ENCODE measurements at places on chromosomes 3 and 15.

- DNase-seq: no peak
Observed at GRCh38 chr3:133937756-133938601, 42.3 kb upstream of the RAB6B start.

DNA sequence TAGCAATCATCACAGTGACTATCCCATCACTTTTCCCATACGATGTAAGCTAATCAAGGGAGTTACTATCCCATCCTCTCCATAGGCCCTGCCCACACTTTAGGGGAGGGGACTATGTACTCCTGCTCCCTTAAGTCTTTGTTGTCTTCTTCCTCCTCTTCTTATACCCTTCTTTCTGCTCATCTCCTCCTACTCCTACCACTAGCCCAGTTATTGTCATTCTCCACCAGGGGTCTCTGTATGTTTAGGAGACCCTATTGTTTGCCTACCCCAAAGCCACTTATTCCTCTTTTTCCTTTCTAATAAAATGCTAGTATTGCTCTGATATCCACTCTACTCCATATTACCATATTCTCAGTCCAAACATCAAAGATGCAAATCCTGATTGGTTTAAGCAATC lies 27.8 kb downstream of the STAC start:
- DNase-seq: no peak

DNA sequence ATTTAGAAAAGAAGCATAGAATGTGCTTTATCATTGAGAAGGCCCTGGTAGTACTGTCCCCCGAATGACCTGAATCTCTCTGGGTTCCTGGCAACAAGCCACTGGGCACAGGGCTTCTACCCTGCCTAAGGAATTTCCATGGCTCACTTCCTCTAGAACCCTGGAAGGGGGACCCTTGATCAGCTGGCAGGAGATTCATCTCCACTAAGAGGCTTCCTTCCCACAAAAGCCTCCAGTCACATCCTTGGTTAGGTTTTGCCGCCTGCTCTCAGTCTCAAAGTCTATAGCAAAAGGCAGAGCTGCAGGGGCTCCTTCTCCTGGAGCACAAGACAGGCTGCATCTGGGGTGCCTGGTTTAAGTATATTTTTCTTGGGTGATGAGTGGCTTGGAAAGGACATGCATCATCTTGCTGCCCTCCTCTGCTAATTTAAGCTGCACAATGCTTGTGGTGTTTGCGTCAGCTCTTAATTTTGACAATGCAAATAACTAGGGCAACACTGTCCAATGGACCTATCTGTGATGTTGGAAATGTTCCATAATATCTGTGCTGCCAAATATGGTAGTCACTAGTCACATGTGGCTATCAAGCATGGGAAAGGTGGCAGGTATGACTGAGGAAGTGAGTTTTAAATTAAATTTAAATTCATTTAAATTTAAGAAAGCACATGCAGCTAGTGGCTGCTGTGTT lies 33.4 kb upstream of the RARRES1 start:
- no peak for DNase-seq

GRCh38 chr3:22684739-22685138 lies 518.4 kb upstream of the UBE2E2 start:
- DNase-seq: no peak

- no peak for DNase-seq
Observed at GRCh38 chr3:11541321-11542303, 102.1 kb downstream of the VGLL4 start.

DNA sequence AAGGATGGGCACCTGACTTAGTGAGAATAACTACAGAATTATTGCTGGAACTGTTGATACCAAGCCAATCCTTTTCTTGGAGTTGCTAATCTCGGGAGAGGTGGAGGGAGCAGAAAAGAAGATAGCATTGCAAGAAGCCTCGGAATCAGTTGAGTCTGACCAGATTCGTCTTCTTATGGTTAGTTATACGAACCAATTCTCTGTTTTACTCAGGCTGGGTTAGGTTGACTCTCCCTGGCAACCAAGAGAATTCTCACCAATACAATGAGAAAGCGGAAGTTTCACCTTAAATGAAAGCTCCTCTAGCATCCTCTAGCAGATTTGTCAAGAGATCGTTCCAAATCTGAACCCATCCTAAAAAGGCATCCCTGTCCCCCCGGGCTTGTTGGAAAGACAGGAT lies 43.5 kb upstream of the UBE2E1 start:
- DNase-seq: peak; percentile 17

DNA sequence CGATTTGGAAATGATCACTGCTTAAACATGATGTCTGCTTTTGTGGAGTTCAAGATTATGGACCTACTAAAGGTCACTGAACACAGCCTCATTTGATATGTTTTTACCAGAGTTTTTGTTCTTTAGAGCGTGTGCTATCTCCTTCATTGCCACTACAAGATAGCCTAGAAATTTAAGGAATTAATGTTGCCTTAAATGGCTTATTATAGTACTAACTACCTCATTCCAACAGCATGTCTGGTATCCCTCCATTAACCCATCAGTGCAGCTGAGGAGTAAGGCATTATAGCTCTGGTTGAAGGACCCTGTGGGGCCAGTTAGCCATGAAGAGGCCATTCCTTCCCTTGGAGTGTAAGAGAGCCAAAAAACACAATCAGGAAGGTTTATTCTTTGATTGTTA lies 2.3 kb upstream of the FAM43A start:
- DNase-seq: no peak

DNA sequence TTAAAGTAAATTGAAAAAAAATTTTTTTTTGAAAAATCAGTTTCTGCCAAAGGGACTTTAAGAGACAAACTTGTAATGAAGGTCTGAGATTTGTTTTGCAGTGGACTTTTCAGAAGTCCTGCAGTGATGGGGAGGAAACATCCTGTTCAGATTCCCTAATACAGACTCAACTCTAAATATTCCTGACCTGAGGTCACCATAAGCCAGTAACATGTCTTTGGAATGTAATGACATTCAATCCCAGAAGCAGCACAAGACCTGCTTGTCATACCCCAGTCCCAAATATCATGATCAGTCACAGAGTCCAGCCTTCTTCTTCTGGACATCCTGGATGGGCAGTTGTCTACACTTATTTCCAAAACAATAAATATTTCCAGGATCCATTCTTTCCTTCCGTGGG lies 53.6 kb downstream of the TMEM39A start:
- DNase-seq: no peak

- no peak for DNase-seq
Observed at GRCh38 chr3:154552338-154552737, 122.3 kb upstream of the GPR149 start.

- DNase-seq: no peak
Observed at GRCh38 chr3:124322966-124323365, 331.0 kb upstream of the ROPN1 start.

GRCh38 chr15:91769894-91770293 lies 83.6 kb upstream of the SLCO3A1 start:
- DNase-seq: no peak

DNA sequence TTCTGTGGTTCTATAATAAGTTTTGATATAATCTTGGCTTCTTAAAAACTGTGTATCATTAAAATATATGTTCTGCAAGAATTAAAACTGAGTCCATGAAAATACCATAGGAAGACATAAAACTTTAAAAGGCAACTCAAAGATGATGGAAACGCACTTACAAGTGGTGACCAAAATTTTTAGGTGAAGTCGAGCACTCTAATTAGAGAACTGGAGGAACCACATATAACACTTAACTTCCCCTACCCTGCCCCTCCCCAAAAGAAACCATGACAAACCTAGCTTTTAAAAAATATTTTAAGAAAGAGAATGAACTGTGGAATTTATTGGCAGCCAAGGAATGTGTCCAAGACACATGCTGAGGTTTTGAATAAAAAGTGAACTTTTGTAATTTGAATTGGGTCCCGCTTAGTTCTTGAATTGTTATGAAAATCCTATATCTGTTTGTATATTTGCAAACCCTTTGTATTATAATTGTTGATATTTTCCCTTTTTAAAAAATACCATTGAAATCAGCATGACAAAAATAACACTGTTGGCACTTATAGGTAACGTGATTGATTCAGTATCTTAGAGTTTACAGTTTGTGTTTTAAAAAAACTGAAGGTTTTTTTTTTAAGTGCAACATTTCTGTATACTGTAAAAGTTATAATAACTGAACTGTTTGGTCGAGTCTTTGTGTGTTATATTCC lies 7.7 kb downstream of the NR2F2 start:
- no peak for DNase-seq

- no peak for DNase-seq
Observed at GRCh38 chr3:99648516-99648915, 10.1 kb downstream of the COL8A1 start.

DNA sequence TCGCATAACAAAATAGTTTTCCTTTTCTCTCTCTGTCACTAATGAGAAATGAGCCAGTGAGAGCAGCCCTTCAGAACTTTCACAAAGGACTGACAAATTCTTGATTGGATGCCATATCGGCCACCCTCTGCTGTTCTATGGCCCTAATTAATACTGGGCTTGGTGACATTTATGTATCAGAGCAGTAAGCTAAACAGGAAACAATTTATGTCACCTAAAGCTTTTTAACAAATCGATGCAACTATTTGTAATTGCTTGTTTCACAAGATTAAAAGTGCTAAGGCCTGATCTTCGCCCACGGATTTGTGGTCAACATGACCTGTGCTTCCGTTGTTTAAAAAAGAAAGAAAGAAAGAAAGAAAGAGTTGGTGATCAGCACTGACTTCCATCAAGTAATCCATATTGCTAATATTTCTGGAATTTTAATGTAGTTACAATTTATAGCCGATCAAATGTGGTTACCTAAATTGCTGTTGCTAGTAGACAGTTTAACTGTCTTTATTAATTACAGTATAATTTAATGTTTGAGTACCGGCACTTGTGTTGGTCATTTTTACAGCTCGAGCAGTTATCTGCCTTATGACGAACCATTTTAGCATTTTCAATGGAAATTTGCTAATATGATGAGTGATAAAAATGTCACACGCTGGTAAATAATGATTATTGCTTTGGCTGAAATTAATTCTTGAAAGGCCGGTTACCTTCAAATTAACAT lies 631.3 kb downstream of the FOXP1 start:
- DNase-seq: no peak

GRCh38 chr3:123695731-123696640 lies 111.1 kb upstream of the HACD2 start:
- DNase-seq: no peak

DNA sequence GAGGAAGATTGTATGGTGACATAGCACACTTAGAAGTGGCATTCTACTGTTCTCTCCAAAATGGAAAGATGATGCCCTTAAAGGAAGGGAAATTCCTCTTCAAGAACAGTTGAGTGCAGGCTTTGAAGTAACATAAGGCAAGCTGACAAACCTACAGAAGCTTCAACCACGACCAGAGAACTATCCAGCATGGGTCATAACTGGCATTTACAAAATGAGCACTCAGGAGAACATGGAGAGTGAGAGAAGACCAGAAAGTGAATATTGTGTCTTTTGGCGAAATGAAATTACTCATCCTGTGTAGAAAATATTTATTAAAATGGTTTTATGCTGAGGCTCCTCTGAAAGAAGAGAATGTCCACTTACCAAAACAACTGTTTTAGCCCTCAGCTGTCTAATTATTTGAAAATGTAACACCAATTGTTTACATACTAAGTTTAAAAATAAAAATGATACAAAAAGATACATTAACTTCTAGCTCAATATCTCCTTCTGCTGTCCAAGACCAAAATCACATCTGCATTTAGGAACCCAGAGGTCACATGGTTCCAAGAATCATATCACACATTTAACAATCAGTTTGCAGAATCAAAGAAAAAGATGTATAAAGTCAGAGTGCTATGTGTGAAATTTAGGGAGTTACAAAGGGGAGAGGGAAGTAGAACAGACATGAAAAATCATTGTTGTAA lies 216.9 kb downstream of the ATP8B4 start:
- DNase-seq: no peak

DNA sequence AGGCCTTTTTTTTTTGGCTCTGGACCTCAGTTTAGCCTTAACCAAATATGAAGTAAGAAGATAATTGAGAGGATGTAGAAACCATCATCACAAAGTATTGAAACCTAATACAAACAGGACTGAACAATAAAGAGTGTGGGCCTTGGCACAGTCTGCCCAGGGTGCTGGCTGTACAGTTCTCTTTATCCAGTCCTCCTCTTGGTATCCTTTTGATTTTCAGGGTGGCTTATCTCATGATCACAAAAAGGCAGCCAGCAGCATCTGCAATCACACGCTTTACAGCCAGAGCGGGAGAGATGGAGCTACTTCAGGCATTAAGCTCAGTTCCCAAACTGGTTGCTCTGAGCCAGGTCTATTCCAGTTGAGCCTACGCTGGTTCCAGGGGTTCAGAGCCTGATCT lies 239.7 kb downstream of the RPLP1 start:
- no peak for DNase-seq

DNA sequence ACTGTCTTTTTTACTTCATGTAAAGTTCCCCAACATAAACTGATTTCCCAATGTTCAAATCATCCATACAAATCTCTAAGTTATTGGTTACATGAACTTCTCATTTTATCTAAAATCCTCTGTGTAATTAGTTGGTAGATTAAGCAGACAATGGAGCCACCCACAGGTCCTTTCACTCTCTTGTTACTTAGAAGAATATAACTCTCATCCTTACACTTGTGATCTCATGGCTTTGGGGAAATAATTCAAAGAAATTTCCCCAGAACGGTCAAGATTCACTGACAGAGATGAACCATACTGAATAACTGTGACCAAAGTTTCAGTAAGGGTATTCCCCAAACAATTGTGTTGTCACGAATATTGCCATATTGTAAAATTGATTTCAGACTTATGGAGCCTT lies 1102.6 kb upstream of the EPHA6 start:
- DNase-seq: no peak

GRCh38 chr3:112974894-112975293 lies at the start of gene CD200R1:
Gene CD200R1 (minus strand): TSS chr3:112975103. CDS start chr3:112974857, 246 bp downstream.
- DNase-seq: peak; percentile 53

- no peak for DNase-seq
Observed at GRCh38 chr15:25652704-25653103, 210.4 kb downstream of the ATP10A start.

DNA sequence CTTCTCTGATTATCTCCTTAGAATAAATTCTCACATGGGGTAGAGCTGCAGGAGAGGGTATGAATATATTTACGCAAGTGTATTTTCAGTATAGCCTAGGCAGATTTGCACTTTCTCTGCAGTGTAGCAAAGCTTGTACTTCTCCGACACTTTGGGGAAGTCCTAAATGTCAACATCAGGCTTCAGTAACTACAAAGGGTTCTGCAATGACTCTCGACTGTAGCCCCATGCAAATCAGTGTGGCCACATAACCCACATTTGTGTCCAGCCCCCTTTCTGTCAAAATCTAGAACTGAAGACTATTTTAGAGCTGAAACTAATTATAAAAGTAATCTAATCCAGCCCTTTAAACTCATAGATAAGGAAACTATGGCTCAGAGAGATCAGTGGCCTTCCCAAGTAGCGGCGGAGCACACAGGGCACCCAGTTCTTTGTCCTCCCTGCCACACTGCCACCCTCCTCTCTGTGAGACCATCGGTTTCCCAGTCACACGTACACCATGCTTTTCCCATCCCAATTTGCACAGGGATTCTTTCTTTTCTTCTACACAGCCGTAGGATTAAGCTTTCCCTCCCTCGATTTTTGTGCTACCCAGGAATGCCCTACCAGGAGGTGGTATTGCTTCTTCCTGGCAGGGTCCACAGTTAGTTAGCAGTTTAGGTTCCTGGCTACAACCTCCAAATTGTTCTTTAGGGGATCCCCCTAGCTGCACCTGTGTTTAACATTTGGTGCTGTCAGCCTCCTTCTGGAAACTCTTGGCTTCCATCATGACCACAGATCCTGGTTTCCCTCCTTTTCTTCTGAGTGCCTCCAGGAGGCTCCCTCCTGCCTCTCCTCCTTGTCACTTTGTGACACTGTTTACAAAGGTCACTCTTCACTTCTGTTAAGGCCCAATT lies 22.9 kb downstream of the MRAS start:
- DNase-seq: no peak

- DNase-seq: no peak
Observed at GRCh38 chr3:140342668-140343067, 335.2 kb upstream of the TRIM42 start.

- no peak for DNase-seq
Observed at GRCh38 chr3:146650691-146651442, 45.7 kb upstream of the PLSCR5 start.
